ENCODE measurements at places on chromosomes 6 and 20.
A peak's percentile ranks its signal among the peaks of the same experiment; 100 is the strongest.

DNA sequence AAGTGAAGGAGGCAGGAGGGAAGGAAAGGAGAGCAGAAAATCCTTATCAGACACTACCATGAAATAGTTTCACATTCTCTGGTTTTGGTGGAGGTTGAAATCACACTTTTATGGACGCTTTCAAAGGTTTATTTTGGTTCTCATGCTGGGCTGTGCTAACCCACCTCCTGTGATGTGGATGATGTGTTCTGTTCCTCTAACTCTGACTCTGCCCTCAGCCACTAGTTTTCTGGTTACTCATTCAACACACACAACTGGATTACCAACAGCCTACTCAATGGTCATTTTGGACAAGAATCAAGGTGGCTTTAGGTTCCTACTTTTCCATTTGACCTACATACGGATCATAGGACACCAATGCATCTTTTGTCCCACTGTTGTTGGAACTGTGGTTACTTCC is 522.1 kb upstream of the BTBD3 start:
- DNase-seq, result no peak

DNA sequence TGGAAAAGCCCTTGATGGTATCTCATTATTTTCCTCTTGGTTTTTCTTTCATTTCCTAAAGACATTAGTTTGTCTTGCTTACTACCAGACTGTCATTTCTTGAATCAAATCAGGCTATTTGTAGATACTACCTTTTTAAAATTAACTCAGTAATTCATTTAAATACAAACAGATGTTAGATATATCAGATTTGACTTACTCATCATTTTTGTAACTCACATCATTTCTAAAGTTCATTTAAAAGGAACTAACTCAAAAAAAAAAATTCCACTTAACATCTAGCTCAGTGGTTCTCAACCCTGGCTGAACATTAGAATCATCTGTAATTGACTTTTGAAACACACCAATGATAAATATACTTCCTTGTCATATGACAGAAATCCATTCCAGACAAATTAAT is 48.2 kb upstream of the TINAG start:
- DNase-seq, result no peak

DNA sequence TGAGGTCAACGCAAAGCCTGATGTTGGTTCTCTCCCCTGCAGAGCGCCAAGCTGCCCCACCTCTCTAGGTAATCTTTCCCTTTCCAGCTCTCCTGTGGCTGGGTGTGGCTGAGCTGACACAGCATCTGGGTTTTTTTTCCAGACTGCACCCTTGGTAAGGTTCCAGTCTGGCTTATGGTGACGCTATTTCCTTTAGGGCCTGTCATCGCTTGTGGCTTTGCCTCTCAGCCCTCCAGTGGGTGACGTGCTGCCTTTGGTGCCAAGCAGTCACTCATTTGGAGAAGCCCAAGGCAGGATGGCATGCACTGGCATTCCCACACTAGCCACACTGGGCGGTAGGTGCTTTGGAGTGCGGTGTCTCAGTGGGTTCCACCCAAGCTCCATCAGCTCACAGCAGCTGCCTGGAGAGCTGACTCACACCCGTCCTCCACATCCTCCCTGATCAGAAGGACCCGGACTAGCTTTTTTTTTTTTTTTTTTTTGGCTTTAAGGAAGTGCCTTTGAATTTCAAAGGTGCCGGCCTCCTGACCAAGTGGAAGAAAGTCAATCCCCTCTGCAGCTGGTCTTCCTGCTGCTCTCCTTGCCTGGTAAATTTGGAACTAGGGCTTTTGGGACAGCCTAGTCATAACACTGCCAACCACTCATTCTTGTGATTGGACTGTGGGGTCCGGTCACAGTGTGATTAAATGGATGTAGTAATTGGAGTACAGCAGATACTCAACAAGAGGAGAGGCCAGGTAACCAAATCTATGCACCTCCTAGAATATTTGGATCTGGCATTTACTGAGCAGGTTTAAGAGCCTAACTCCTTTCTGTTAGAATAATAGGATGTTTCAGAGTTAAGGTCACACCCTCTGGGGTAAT is 153.6 kb downstream of the CD83 start:
- no peak for DNase-seq

DNA sequence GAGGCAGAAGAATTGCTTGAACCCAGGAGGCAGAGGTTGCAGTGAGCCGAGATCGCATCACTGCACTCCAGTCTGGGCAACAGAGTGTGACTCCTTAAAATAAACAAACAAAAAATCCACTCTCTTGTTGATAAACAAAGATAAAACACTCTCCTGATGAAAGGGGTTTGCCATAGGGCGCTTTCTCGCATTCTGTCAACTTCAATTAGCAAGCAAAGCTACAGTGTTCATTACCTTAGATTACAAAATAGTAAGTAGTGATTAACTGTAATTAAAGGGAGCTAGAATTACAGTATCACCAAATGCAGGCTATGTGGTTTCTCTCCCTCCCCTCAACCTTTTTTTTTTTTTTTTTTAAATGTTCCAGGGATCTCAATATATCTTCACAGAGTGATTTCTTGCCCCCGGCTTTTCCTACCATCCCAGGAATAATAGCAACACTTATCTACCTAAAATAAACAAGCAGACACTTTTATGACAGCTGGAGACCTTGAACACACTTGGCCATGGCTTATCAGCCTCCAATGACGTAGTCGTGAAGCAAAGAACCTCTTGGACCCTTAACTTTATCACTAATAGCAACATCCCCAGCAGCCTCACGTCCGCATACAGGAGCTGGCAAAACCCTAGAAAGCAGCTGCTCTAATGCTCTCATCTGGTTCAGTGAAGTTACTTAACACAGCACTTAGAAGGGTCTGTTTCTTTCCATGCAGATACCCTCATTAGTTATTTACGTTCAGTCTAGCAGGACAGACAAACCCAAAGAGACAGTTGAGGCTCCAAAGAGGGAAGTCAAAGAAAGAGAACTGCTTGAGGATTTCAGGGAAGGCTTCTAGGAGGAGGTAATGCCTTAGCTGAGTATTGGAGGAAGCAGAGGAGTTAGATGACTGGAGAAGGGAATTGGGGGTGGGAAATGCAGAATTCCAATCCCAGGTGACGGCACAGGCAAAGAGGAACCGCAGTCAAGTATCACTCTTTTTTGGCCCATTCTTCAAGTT is 37.9 kb upstream of the NEDD9 start:
- peak; percentile 63 for DNase-seq

- DNase-seq, result no peak
These were observed 45.5 kb downstream of the PCNA start for GRCh38 chr20:5074232-5074674.

DNA sequence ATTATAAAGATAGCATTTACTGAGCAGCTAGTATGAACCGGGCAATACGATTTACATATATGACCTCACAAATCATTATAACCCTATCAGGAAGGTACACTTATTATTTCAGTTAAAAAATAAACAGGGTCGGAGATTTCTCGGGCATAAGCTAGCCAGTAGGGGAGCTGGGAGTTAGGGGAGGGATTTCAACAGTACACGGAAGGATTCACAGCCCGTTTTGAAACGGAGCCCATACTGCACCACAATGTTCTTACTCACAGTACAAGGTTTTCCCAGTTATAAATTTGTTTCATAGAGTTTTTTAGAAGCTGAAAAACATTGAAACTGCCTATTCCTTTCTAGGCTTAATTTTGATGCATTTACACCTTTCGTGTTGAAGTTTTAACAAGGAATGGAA is 607.1 kb downstream of the HDGFL1 start:
- no peak for DNase-seq

DNA sequence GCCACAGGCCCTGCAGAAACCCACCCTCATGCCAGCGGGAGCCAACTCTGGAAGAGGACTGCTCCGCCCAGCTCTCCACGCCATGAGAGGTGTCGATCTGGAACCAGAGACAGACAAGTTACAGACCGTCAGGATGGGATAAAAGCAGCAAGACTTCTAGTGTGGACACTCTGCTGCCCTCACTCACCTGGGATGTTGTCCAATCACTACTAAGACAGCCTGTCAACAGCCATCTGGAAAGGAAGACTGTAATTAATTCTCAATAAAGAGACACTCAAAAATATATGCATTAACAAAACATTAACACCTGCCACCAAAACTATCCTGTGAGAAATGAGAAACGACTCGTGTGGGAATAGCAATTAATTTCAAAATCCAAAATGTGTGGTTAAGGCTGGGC is 28.3 kb downstream of the SLC2A4RG start:
- DNase-seq, result no peak

DNA sequence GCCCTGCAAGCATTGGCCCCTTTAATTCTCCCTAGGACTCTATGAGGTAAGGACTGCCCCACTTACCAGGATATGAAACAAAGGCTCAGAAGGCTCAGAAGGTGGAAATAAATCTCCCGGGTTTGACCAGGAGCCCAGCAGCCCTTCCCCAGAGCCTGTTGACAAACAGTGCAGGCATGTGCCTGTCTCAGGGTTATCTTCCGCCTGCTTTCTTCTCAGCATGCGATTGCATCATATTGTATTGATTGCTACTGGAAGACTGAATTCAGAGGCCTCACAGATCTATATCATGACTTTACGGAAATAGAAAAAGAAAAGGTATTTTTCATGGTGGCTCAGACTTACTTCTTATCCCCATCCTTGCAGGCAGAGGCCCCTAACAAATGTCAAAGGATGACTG is 92.7 kb downstream of the PHACTR3 start:
- no peak for DNase-seq

- no peak for DNase-seq
These were observed 402.1 kb downstream of the EPHA7 start for GRCh38 chr6:93017213-93017612.

DNA sequence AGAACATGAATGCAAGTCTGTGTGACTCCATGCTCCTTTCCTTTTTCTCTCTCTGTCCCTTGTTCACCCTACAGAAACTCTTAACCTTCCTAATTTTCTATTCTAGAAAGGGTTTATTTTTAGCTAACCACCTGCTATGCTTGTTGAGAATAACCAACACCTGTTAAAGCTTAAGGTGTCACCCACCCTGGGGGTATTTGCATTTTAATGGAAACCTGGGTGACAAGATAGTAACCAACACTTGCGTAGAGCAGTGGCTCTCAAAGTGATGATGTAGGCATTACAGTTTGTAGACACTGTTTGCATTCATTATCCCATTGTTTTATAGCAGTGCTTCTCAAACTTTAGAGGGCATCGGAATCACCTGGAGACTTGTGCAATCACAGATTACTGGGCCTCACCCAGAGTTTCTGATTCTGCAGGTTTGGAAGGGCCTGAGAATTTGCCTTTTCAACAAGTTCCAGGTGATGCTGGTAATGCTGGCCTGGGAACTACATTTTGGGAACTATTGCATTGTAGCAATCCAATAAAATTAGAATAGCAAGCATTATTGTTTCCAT is 114.4 kb upstream of the ARMC2 start:
- no peak for DNase-seq

DNA sequence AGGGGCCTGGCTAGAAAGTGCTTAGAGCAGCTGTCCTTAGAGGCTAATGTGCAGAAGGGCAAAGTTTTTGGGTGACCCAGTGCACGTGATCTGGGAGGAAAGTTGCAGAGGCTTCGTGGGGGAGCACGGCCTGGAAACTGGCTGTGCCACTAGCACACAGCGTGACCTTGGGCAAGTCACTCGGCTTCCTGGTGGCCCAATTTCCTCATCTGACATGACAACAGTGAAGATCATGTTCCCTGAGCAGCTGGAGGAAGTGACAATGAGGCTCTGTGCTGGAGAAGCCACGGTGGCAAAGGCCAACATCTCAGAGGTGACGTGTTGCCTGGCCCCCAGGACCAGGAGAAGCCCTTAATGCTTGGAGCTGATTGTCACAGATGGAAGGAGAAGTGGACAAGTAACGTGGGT is 99.5 kb downstream of the FOXC1 start:
- no peak for DNase-seq

GRCh38 chr6:6090861-6091607 is 84.3 kb upstream of the NRN1 start:
- DNase-seq, result no peak

GRCh38 chr6:44230034-44230675 is 6.8 kb downstream of the SLC29A1 start:
- no peak for DNase-seq

DNA sequence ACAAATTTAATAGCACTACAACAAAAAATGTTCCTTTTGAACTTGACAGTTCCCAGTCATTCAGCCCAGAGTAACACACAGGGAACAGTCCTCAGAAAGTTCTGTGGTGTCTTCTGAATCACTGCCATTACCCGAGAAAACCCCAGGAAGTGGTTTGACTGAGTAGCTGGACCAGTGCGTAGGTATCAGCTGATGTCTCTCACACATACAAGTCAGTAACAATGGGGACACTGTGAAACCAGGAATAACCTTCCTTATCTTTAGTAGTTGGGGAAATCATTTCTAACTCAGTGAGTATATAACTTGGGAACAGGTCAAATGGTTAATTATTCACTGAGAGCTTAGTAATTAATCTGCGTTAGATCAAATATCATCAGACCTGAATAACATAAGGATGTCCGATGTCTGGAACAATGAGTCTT is 73.1 kb downstream of the HIVEP2 start:
- DNase-seq, result no peak

DNA sequence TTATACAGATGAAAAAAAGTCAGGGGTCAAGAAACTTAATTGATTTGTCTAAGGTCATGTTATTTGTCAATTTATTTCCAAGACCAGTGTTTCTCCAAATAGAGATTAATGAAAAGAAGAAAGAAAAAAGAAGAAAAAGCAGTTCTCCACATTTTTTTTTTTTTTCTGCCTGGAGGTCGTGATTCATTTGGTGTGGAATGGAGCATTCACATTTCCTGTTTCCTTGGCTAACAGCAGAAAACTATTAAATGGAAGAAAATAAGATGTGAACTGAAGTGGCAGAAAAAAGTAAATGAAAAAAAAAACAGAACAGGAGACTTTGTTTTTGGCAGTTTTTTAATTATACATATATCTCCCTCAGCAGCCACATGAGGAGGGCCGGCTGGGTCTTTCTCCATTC is 470.8 kb upstream of the ZNF337 start:
- DNase-seq, result no peak

GRCh38 chr6:52664991-52665686 is 5.8 kb upstream of the TMEM14A start:
- DNase-seq, result no peak

GRCh38 chr6:31497531-31498476 is at the start of gene MICB:
MICB (plus strand) TSS chr6:31498145; CDS start chr6:31498194, 49 bp downstream.
- DNase-seq, result peak; percentile 67

DNA sequence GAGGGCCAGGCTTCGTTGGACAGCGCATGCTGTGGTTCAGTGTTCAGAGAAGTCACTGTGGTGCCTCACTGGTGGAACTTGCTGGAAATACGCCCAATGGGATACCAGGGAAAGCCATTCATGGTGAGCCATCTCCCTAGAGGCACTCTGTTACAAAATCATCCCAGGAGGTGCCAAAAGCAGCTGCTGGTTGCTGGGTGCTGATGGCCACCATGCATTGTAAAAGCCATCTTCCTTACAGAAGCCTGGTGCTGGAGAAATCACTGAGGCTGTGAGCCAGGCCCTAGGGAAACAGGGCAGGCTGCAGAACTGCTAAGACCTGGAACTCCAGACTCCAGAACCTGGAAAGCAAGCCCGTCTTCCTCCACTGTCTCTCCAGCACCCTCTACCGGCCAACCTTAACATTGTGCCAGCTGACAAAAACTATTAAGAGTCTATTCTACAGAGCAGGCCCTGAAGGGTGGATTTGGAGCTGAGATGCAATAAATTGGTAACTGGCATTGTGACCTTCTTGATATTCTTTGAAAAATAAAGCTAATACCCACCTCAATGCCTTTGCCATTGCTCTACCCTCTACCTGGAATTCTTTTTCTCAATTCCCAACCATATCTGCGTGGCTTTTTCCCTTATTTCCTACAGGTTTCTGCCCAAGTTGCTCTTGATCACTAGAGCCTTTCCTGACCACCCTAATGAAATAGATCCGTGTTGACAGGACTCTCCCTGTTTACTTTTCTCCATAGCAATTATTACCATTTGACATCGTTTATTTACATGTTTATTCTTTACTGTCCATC is 18.5 kb downstream of the SNRPB start:
- peak; percentile 87 for DNase-seq
